ENCODE measurements at places on chromosomes 5 and 9. TPM values are rescaled to one million over a fixed set of nuclear protein-coding genes. Genes with fewer than 3 reads are reported as not detected.

GRCh38 chr9:87771316-87772006 is 45.5 kb downstream of the CTSL start:
- H3K27me3 ChIP-seq = peaks cover 14% of the 10 kb centered on the region
- H3K36me3 ChIP-seq = no peaks in the 10 kb centered on the region
- H3K4me1 ChIP-seq = no peaks in the 10 kb centered on the region
- DNase-seq = no peak
- H3K4me3 ChIP-seq = no peak overlapping the region

DNA sequence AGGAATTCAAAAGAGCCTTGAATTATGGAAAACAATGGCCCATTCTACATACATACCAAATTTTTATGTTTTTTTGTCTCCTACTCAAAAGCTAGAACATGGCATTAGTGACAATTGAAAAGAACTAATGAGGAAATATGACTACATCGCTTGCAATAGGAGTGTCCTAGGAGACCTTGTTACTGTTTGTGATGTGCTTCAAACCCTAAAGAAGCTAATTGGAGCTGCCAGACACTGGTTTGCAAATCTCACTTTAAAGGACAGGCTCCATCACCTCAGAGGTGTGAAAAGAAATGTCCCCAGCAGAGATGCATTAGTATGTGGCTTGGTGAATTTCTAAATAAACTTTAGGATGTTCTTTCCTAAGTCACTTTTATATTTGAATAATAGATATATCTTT is 354.2 kb upstream of the EFNA5 start:
- no peaks in the 10 kb centered on the region for H3K4me1 ChIP-seq
- no peaks in the 10 kb centered on the region for H3K27me3 ChIP-seq
- H3K36me3 ChIP-seq = peaks cover 1% of the 10 kb centered on the region
- no peak for DNase-seq
- H3K27ac ChIP-seq = no peak overlapping the region

DNA sequence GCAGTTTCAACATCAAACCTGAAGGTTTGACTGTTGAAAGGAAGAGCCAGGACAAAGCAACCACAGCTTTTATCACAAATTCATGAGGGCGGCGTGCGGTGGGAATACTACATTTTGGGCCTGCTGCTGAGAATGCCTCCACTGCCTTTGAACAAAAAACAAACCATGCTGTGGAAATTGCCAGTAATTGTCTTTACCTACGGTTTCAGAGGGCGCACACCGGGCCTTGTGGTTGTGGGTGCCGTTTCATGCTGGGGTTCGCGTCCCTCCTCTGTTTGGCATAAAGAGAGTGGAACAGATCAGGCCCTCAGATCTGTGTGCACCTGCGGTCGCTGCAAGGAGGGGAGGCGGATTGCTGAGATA is 27.6 kb upstream of the TCF7 start:
- peaks cover 22% of the 10 kb centered on the region for H3K4me1 ChIP-seq
- no peak overlapping the region for H3K4me3 ChIP-seq
- no peak overlapping the region for H3K27ac ChIP-seq
- H3K36me3 ChIP-seq = no peaks in the 10 kb centered on the region
- DNase-seq = peak; percentile 53

CCDC183 gene
- 0.26 TPM for total RNA-seq

TMEM171 gene
- not detected for total RNA-seq

ROR2 gene
- 3.2 TPM for total RNA-seq

LOX gene
- total RNA-seq = not detected

ASPN gene
- total RNA-seq = not detected
